ENCODE measurements at places on chromosomes 5 and 9.
A peak's percentile ranks its signal among the peaks of the same experiment; 100 is the strongest.

GRCh38 chr5:99936911-99937310 is 598.3 kb upstream of the FAM174A start:
- DNase-seq, result no peak

- no peak for DNase-seq
These were observed 78.4 kb downstream of the TSPAN17 start for GRCh38 chr5:176725521-176726280.

DNA sequence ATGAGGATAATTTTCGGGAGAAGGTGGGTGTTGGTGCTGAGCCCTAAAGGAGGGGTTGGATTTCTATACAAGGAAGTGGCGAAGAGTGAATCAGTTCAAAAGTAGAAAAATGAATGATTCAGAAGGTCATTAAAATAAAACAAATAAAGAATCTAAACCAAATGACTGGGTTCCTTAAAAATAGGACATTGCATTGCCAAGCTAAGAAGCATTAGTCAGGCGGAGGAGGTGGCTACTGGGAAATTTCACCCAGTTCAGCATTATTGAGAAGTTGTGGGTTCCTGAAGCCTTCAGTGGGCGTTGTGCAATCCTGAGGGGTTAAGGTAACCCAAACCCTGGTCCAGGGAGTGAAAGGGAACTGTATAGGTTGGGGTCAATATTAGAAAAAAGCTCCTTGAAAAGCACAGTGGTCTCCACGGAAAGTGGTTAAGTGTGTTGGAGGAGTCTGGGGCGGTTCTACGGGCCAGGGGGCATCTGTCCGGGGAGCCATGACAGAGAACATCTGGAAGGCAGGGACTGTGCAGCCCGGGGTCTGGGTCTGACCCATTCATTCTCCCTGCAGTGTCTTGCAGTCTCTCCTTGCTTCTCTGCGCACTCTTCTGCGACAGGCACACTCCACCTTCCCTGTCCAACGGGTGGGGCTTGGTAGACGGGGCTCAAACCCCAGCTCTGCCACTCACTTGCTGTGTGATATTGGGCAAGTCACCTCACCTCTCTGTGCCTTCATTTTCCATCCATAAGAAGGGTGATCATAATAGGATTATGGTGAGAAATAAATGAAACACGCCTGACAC is 27.6 kb upstream of the DUSP1 start:
- peak; percentile 98 for DNase-seq

GRCh38 chr9:38700695-38701094 is 19.2 kb downstream of the FAM240B start:
- DNase-seq, result peak; percentile 28

DNA sequence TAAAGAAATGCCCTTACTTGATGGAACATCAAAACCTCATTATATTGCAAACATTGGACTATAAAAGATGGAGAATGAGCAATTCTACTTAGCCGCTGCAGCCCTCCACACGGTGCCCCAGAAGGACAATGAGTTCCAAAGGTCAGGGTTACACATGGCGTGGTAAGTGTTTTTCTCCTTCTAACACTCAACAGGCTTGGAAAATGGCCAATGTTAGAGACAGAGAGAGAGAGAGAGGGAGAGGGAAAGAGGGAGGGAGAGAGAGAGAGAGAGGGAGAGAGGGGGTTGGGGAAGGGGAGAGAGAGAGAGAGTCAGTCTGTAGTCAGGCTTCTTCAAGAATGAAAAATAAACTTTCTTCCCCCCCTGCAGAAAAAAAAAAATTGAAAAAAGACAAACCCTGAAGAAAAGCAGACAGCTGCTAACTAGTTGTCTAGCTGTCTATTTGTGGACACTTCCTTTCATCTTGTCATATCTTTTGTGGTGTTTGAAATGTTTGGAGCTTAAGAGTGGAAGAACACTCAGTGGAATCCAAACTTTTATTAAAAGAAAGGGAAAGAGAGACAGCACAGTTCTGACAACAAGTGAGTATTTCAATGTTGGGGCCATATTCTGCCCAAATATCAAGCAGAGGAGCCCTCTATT is 324.8 kb downstream of the TMEM38B start:
- no peak for DNase-seq

DNA sequence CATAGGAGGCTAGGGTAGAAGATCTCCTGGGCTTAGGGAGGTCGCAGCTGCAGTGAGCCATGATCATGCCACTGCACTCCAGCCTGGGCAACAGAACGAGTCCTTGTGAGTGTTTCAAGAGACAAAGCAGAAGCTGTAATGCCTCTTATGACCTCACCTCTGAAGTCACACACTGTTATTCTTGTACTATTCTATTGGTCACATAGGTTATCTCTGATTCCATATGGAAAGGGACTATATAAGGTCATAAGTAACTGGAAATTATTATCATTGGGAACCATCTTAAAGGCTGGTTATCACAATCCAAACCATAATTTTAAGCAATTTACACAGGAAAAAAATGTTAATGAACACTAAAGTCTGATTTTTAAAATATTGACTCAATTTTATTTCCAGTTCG is 17.9 kb upstream of the AFF4 start:
- no peak for DNase-seq

DNA sequence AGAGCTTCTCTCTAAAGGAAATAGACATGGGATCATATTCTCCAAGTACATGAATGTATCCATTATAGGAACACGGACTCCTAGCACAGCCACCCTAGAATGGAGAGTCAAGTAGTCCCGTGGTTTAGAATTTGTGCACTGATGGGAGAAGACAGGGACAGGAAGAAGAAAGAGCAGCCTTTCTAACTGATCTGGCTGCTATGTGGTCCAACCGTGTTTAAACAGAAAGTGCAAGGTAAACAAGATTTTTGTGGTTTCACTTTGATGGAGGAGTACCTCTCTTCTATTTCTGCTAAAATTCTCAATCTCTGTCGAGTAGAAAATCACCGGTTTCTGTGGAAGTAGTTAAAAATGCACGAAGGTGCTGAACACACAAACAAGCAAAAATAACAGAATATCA is 171.3 kb downstream of the ST8SIA4 start:
- DNase-seq, result no peak

GRCh38 chr5:59421986-59422941 is 471.3 kb downstream of the PDE4D start:
- DNase-seq, result no peak

DNA sequence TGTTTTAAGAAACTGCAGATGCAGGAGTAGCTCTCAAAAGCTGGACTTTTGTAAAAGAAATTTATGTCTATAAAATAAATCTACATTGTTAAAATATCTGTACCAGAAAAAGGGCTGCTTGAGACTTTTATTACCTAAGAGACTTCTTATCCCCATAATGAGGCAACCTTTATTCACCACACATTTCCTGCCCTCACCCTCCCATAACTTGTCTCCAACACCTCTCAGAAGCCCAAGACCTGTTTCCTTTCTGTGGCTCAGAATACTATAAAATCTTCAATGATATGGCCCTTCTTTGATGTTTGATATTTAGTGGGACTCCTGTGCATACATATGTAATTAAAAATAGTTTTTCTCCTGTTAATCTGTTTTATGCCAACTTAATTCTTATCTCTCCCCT is 141.5 kb upstream of the FER start:
- no peak for DNase-seq

DNA sequence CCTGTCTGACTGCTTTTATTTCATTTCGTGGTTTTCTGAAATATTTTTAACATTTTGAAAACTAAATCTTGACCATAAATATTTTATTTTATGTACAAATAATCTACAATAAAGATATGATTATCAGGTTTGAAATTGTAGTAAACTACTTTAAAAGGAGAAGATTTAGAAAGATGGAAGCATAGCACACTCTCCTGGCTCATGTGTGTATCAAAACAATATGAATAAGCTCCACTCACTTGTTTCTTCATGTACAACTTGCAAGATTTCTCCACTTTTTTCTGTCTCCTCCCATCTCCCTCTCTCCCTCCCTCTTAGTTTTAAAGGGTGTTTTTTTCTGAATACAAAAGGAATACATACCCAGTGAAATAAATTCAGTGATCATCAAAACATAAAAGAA is 15.4 kb upstream of the VPS13A start:
- no peak for DNase-seq

DNA sequence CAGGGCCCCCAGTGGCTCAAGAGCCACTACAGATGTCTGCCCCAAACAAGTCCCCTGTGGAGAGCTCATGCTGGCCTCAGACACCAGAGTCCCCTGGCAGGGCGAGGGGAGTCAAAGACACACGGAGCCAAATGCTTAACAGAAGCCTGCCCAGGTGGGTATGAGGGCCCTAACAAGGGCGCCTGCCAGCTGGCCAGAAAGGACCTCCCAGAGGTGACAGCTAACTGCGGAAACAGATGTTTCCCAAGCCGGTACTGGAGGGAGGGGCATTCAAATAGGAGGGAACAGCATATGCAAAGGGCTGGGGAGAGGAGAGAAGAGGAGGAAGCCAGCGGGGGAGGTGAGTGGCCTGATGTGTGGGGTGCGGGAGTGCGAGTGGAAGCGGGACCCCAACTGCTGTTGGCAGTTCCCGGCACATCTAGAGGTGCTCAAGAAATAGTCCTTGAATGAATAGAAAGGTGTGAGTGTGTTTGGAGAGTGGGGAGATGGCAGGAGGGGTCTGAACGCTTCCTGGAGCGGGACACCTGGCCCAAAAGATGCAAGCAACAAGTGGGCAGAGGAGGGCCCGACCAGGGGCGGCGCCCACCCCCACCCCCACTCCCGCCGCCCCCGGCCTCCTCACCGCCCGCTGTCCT is 824 bp downstream of the MXD3 start:
- no peak for DNase-seq

DNA sequence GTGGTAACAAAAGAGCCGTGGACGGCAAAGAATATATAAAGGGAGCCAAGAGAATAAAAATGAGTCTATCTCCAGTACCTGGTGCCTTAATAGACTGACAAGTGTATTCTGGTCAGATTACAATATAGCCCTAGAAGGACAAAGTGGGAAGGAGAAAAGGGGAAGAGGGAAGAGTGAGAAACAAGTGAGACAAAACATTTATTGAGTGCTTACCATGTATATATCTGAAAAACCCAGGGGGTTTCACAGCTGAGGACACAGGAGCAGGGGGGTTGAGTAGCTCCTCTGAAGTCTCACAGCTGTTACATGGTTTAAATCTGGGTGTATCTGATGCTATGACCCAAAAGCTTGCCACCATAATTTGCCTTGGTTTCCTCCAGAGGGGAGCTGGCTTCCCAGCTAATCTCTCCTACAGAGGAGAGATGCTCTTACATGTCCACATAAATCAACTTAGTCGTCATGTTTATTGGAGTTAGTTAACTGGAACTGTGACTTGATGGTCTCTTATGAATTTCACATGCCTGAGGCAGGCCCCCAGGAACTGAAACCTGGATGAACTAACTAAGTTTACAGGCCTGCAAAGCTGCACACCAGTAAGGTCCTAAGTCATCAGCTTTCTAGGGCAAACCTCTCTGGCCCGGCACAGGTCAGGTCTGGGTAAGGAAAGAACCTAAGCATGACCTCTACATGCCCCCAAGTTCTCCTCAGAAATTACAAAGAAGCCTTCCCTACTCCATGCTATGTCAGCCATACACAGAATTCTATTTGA is 15.5 kb downstream of the SIL1 start:
- DNase-seq, result no peak

DNA sequence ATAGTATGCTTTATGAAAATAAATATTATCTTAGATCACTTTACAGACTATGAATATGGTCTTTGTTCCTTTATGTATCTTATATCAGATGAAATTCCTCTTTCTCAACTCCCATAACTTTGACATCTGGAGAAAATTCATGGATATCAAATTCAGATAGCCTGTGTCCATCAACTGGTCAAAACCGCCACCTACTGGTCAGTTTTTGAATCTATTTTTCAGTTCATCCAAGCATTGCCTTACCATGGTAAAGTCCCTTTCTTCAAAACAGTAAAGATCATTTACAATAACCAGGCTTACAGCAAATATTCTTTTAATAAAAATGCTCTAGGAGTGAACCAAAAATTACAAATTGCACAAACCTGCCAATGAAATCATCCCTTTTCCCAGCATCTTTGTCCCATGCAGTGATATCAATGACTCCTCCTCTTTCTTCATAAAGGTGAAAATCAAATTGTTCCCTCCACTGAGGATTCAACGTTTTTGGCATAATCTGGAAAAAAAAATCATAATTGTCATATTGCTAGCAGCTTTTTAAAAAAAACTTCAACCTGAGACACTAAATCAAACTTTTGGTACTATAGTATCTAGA is 290.5 kb downstream of the SLF1 start:
- DNase-seq, result peak; percentile 60

DNA sequence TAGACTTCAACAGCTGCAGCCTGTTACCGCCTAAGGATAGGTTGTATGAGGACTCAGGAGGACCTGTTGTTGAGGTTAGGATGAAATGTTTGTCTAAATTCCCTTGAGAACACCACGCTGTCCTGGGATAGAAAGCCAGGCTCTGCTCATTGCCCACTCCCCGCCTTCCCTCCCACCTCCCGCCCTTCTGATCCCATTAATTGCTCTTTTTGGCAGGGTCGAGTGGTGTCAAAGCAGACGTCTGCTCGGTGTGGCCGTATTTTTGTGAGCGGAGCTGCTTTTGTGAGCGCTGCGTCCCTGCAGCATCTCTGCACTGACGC is 62.3 kb downstream of the SPATA31C2 start:
- no peak for DNase-seq

- DNase-seq, result peak; percentile 11
These were observed 221.6 kb upstream of the SLC30A5 start for GRCh38 chr5:68872088-68872839.

GRCh38 chr5:171474230-171474813 is 54.9 kb downstream of the FGF18 start:
- no peak for DNase-seq

- peak; percentile 77 for DNase-seq
These were observed 258.9 kb upstream of the GAS1 start for GRCh38 chr9:87206064-87206661.

- DNase-seq, result no peak
These were observed 60.4 kb downstream of the ERBIN start for GRCh38 chr5:65986796-65987195.

DNA sequence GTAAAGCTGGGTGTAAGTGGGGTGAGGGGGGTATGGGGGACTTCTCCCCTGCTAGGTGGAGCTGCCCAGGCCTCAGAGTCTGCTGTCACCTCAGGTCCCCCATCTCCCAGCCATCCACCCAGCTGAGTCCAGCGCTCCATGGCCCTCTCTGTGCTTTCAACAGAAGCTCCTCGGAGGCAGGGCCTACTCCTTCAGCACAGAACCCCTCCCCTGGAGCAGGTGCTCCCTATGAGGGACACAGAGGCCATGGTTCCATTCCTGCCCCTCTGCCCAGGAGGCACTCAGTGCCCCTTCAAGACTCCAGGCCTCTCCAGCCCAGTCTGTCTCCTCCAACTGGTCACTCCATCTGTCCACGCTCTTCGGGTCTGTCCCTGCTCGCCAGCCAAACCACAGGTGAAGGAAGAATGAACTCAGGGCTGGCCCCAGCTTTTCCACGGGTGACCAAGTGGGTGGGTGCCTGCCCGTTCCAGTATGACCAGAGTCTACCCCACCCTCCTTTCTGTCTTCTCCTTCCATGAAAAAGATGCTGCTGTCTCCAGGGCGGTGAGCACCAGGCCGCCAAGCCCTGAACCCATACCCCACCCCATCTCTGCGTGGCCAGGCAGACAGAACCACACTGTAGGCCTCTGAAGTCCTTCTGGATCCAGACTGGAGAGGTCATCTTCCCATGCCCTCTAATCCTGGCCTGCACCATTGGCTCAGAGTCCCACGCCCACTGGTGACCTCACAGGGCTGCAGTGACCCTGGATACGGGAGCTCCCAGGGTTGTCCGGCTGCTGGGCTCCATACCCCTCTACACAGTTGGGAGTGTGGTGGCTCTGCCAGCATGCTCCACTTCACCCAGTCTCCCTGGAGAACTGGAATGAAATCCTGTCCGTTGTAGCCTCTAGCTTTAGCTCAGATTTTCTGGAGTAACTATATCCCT is 11.9 kb downstream of the GBGT1 start:
- no peak for DNase-seq

GRCh38 chr9:107034831-107035230 is 171.9 kb downstream of the ZNF462 start:
- DNase-seq, result no peak

- DNase-seq, result no peak
These were observed 537.1 kb upstream of the CDH18 start for GRCh38 chr5:20524991-20525529.
